ENCODE measurements at places on chromosomes 16 and 17.

GRCh38 chr17:70987867-70988340, 818.6 kb downstream of the KCNJ2 start:
- DNase-seq = no peak

GRCh38 chr17:42623732-42624596, 14.5 kb downstream of the TUBG1 start:
- DNase-seq = no peak

- DNase-seq = no peak
These were observed 3.2 kb downstream of the SNX11 start for GRCh38 chr17:48110761-48111160.

DNA sequence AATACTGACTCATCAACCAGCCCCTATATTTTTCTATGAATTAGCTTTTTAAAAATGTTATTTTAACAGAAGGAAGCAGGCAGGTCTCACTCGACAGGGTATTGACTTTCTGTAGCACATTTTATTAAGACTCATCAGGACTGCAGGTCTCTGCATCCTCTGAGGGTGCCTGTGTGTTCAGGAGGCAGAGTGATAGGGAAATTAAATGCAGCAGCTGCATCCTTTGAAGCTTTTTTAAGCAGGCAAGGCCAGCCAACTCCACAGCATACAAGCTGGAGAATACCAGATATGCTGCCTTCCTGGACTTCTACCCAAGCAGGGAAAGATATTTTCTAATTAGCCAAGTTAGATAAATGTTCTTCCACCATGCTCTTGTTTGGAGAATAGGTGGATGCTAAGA, 124.9 kb downstream of the WSCD1 start:
- no peak for DNase-seq

DNA sequence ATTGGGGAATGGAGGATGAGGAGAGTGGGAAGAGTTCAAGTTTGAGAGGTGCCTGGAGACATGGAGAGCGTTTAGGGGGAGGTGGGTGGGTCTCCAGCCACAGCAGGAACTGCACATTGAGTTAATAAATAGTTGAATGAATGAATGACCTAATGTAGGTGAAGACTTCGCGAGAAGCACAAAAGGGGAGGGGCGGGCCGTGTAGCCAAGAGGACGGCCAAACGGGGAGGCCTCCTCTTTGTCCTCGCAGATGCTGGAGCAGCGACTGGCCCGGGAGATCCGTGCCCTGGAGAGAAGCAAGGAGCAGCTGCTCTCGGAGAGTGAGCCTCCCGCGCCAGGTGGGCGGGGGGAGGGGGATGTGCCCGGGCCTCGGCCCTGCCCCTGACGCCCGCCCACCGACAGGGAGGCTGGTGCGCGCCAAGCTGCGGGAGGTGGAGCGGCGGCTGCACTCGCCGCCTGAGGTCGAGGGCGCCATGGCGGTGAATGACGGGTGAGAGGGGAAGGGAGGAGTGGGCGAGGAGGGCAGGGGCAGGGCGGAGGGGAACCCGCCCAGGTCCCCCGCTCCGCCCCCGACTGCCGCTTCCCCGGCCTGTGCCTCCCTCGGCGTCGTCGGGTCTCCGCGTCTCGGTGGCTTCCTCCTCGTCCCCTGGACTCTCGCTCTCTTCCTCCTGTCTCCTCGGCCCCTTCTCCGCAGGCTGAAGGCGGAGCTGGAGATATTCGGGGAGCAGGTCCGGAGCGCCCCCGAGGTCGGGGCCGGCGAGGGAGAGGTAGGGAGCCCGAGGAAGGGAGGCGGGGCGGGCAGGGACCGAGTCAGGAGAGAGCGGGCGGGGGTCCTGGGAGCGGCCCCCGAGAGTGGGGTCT, 12.9 kb downstream of the SYCE1L start:
- no peak for DNase-seq

GRCh38 chr16:10850478-10850850, 26.5 kb upstream of the CIITA start:
- DNase-seq = no peak

Data from SIG-M5 (cell line).